ENCODE measurements at places on chromosomes 16 and 17.

- peaks cover 6% of the 10 kb centered on the region for H3K4me1 ChIP-seq
- no peak for DNase-seq
- H3K27me3 ChIP-seq, result peaks cover 27% of the 10 kb centered on the region
- no peaks in the 10 kb centered on the region for H3K36me3 ChIP-seq
- no peak overlapping the region for H3K27ac ChIP-seq
- no peak overlapping the region for H3K4me3 ChIP-seq
These were observed 5.7 kb downstream of the GPR179 start for GRCh38 chr17:38338053-38338452.

- H3K4me1 ChIP-seq, result no peaks in the 10 kb centered on the region
- no peaks in the 10 kb centered on the region for H3K27me3 ChIP-seq
- peaks cover 20% of the 10 kb centered on the region for H3K36me3 ChIP-seq
- no peak overlapping the region for H3K4me3 ChIP-seq
- no peak overlapping the region for H3K27ac ChIP-seq
These were observed 82.5 kb downstream of the NLK start for GRCh38 chr17:28124962-28125361.

DNA sequence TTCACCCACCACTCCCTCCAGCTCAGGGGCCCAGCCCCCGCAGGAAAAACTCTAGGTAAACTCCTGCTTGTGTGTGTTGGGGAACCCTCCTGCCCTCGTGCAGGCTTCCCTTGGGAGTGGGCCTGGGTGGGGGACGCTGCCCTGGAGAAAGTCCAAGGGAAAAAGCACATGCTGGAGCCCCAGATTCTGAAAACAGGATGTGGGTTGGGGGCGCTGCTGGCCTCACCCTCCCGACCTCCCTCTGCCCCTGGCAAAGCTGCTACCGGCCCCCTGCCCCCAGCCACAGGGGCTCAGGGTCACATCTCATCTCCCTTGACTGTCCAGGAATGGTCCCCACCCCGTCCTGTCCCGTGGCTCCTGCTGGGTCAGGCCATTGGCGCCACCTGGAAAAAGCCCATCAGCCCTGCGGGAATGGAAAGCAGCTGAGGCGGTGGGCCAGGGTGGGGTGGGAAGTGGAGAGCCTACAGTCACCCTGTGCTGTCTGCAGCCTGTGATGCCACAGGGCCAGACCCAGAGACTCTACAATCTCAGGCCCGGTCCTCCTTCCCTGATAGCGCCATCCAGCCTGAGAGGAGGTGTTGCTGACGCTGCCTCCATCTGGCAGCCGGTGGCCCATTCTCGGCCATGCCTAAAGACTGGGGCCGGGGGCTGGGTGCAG is 2.5 kb upstream of the GJD3 start:
- H3K27me3 ChIP-seq, result no peaks in the 10 kb centered on the region
- H3K36me3 ChIP-seq, result no peaks in the 10 kb centered on the region
- H3K4me3 ChIP-seq, result no peak overlapping the region
- H3K4me1 ChIP-seq, result peaks cover 21% of the 10 kb centered on the region
- H3K27ac ChIP-seq, result no peak overlapping the region

DNA sequence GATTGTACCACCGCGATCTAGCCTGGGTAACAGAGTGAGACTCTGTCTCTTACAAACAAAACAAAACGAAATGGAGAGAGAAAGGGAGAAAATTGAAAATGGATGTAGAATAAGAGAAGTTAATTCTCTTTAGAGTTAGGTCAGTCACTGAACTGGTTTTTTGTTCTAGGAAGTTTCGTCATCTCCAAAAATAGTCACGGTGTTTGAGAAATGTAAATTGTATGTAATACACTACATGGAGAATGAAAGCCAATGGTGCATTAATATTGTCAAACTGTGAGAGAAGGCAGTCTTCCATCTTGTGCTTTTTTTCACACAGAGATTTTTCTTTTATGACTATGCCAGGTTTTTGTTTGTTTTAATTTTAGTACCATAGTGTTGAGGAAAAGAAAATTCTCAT is 145.9 kb downstream of the BCAS3 start:
- H3K27ac ChIP-seq, result no peak overlapping the region
- H3K4me1 ChIP-seq, result peaks cover 11% of the 10 kb centered on the region
- no peak overlapping the region for H3K4me3 ChIP-seq
- H3K27me3 ChIP-seq, result no peaks in the 10 kb centered on the region
- no peak for DNase-seq
- H3K36me3 ChIP-seq, result no peaks in the 10 kb centered on the region

Measured in esophagus muscularis mucosa (tissue), 4 donors.